ENCODE measurements at places on chromosomes 6 and 20.

DNA sequence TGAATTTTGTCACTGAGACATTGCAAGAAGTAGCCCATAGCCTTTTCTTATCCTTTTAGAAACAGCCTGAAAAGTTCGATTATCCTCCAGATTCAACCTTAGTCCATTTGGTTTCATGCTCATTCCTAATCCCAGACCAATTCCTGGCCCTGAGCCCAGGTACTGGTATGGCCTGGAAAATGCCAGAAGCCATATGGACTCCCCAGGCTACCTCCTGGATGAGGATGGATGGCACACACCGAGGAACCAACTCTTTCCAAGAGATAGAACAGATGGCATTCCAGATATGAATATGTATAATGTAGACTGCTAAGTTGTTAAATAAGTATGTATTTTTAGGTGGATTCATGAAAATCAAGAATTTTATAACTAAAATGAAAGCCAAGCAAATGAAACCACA lies 51.6 kb upstream of the SNAP25 start:
- DNase-seq: no peak

DNA sequence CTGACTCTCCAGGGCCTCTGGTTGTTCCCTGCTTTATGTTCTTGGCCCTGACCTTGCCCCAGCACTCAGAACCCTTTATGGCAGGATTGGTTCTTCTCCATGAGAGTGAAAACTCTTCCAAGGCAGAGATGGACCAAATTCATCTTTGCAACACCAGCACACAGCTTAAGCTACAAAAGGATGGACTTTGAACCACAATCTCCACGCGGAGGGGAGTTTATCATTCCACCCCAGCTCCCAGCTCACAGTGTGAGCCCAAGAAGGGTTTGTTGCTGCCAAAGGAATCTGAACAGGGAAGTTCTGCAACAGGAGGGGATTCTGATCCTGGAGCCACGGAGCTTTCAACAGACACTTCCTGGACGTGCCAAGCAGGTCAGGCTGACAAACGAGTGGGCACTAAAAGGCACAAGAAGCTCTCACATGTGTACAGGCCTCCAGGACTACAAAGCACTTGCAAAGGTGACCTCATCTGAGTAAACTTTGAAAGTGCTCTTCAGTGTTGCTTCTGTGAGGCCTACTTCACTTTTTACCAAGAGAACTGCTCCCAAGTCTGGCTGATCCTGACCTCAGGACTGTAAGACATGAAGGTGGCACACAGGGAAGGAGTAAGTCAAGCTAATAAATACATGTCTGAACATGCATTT lies 8.9 kb downstream of the FITM2 start:
- no peak for DNase-seq

DNA sequence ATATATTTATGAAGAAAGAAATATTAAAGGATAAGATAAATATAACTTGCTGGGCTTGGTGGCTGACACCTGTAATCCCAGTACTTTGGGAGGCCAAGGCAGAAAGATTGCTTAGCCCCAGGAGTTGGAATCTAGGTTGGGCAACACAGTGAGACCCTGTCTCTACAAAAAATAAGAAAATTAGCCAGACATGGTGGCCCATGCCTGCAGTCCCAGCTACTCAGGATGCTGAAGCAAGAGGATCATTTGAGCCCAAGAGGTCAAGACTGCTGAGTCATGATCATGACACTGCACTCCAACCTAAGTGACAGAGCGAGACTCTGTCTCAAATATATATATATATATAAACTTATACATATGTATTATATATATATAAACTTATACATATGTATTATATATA lies 164.0 kb downstream of the MRPL14 start:
- DNase-seq: no peak

DNA sequence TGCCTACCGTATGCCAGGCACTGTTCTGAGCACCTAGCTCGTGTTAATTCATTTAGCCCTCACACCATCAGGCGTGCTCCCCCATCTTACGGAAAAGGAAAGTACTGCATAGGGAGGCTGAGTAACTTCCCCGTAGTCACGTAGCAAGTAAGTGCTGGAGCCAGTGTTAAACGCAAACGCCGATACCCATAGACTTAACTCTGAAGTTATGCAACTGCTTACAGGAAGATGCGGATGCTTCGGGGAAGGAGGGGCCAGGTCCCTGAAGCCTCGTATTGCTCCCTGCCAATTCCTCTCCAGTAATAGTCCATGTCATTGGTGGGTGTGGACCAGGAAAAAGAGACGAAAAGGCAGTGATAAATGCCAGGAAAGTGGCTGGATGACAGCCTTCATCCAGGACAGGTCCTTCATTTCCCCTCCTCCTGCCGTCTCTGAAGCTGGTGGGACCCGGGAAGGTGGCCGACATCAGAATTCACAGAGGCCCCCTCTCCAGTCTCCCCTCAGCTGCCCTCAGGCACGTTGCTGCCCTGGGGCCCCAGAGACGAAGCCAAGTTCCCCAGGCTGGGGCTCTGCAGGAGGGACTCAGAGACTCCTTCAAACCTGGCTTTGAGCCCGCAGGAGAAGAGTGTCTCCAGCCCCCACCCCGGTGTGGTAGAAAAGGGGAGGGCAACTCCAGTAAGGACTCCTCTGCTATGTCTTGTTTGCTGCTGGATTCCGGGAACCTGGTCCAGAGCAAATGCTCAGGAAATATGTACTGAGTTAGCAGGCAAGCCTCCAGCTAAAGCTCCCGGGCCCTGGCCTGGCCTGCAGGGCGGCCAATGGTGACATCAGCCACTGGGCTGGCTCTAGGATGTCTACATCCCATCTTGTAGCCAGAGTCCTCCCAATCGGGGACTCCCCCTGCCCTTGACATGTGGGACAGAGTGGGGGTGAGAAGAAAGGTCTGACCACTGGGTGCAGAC lies 37.8 kb downstream of the RAB44 start:
- peak; percentile 93 for DNase-seq

GRCh38 chr20:9428292-9428607 lies 86.1 kb upstream of the LAMP5 start:
- no peak for DNase-seq

DNA sequence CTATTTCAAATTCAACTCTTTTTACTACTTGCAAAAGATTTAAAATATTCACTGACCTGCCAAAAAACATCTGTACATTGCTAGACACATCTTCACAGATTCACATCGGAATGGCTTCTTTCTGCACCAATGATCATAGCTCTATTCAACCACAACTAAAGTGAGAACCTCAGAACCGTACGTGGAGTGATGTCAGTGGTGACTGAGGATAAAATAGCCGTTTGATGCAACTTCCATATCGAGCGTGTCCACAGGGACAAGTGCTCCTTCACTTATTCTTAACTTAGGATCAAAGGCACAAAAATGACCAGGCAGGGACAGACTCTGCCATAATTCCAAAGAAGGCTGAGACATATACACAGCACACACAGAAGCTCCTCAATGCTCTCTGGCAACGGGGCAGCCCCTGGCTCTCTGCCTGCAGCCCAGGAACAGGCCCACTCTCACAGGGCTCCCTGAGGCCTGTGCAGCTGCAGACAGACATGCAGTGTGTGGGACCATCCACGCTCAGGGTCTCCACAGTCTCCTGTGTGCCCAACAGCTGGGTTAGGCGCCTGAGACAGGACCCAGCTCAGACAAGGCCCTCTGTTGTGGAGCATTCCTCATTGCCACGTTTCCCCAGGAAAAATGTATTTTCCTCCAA lies 22.8 kb downstream of the FYN start:
- no peak for DNase-seq

DNA sequence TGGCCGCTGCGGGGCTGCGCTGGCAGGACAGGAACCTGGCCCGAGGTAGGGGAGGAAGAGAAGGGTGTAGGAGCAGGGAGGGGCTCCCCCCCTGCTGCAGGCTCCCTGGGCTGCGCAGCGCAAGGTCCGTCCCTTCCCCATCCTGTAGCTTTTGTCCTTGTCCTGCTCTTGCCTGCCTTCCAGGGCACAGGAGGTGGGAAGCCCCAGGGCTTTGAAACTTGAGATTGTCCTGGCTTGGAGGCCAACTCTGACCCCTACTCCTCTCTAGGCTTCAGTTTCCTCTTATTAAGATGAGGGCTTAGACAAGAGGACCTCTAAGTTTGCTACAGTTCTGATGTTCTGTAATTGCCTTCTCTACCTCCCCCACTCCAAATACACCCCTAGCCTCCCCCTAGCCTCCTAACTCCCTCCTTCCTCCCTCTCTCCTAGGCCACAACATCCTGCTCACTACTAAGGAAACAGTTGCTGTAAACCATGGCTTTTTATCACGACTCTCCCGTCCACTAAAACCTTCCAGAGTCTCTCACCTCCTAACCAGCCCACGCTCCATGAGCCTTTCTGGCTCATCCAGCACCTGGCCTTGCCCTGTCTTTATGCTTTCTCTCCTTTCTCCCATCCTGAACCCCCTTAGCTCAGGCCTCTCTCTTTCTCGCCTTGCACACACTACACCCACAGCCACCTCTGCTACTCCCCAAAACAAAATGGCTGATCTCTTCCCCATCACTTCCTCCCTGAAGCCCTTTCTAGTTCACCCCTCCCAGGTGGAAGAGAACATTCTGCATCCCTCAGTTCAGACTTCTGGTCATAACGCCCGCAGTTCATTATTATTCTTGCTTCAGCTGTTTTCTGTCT lies 10.2 kb downstream of the UNC5CL start:
- no peak for DNase-seq

DNA sequence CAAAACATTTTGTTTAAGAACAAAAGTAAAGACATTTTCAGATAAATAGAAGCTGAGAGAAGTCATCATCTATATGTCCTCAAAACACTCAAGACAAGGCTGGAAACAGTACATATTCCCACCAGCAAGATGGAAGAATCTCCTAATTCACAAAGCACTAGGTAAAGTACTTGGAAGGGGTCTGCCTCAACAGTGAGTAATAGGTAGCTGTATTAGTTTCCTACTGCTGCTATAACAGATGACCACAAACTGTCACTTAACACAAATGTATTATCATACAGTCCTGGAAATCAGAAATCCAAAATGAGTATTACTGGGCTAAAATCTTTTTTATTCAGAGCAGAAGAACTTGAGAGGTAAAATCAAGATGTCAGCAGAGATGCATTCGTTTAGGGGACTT lies 40.6 kb downstream of the ZKSCAN8 start:
- DNase-seq: no peak

DNA sequence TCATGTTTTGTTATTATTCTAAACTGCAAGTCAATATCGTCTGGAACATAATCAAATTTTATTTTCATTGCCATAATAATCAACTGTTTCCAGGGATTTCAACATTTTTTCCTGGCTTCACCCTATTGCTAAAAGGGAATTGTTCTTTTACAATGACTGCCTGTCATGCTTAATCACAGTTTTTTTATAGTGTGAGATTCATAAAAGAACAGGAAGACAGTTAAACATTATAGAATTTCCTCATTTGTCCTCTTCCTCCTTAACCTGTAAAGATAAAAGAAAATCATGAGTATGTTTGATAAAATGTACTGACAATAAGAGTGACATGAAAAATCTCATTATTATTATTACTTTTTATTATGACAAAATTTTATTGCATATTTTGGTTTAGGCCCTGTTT lies 73.3 kb upstream of the CENPW start:
- no peak for DNase-seq

GRCh38 chr6:54086439-54086838 lies 24.8 kb upstream of the MLIP start:
- DNase-seq: no peak

GRCh38 chr6:53424300-53424699 lies 75.5 kb upstream of the ELOVL5 start:
- no peak for DNase-seq

Data from skeletal muscle cell (primary cell).